ENCODE measurements at places on chromosomes 16 and 17.

GRCh38 chr16:2968368-2968737 lies 795 bp upstream of the PAQR4 start:
- no peak for DNase-seq
- no peaks in the 10 kb centered on the region for H3K36me3 ChIP-seq
- H3K27ac ChIP-seq, result no peak overlapping the region
- H3K4me1 ChIP-seq, result peaks cover 47% of the 10 kb centered on the region

GRCh38 chr17:18323007-18323406 lies 7.9 kb downstream of the SMCR8 start:
- DNase-seq, result no peak
- peaks cover 100% of the 10 kb centered on the region for H3K36me3 ChIP-seq

GRCh38 chr17:82808921-82809905 lies 30.6 kb downstream of the ZNF750 start:
- no peak overlapping the region for H3K27ac ChIP-seq
- no peak overlapping the region for H3K4me3 ChIP-seq
- no peaks in the 10 kb centered on the region for H3K4me1 ChIP-seq
- no peaks in the 10 kb centered on the region for H3K36me3 ChIP-seq

DNA sequence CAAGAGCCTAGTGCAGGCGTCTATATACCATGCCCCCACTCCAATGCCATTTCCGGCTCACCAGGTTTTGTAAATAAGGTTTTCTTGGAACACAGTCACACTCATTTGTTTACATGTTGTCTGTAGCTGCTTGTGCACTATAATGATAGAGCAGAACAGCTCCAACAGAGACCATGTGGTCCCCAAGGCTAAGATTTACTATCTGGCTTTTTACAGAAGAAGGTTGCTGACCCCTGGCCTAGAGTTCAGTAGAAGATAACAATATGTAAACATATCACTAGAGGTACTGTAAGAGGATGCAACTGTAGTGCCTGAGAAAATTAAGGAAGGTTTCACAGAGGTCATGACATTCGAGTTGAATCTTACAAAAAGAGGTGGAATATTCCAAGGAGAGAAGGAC lies 66.3 kb downstream of the CACNG1 start:
- H3K4me3 ChIP-seq, result no peak overlapping the region
- H3K27ac ChIP-seq, result no peak overlapping the region
- no peaks in the 10 kb centered on the region for H3K27me3 ChIP-seq
- no peak for DNase-seq
- H3K4me1 ChIP-seq, result no peaks in the 10 kb centered on the region
- H3K36me3 ChIP-seq, result peaks cover 42% of the 10 kb centered on the region

DNA sequence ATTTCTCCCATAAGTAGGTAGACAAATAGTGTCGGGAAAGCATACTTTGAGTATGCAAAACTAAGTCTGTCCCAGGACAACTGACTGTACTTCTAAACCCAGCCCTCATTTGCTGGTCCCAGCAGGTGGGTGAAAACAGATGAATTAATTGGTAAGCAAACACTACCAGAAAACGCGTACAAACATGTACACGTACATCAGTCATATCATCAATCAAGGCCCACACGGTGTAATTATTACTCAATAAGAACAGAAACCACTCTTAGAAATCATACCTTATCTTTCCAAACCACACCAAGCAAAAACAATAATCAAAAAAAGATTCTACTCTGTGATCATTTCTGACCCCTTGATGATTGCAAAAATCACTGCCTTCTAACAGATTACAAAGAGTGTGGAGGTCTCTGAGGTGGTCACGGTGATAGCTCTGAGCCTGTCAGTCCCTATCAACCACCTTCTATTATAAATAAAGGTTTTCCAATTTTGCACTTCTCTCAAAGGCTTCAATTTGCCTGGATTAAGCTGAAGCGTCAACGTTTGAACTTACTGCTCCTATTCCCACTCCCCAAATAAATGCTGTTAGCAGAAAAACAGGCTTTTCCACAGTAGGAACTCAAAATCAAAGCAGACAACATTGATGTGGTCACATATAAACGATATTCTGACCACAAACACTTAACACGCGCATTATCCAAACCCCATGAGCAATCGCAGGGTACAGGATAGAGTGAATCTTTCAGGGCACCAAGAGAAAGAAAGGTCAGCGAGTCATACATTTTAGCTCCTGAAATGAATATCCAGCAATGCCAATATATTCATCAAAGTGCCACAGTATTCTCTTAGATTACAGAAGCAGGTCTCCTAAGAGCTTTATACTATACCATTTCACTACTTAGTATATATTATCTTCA lies 211.9 kb downstream of the STX8 start:
- no peak overlapping the region for H3K4me3 ChIP-seq
- H3K4me1 ChIP-seq, result no peaks in the 10 kb centered on the region
- no peaks in the 10 kb centered on the region for H3K27me3 ChIP-seq
- H3K36me3 ChIP-seq, result no peaks in the 10 kb centered on the region
- H3K27ac ChIP-seq, result no peak overlapping the region
- no peak for DNase-seq

- DNase-seq, result no peak
- H3K4me1 ChIP-seq, result peaks cover 11% of the 10 kb centered on the region
Observed at GRCh38 chr17:76276461-76277299, 11.5 kb downstream of the UBALD2 start.

GRCh38 chr16:89484923-89485679 lies 5.3 kb downstream of the ANKRD11 start:
- no peak overlapping the region for H3K4me3 ChIP-seq
- no peaks in the 10 kb centered on the region for H3K27me3 ChIP-seq
- H3K4me1 ChIP-seq, result no peaks in the 10 kb centered on the region
- no peak for DNase-seq
- H3K36me3 ChIP-seq, result no peaks in the 10 kb centered on the region

DNA sequence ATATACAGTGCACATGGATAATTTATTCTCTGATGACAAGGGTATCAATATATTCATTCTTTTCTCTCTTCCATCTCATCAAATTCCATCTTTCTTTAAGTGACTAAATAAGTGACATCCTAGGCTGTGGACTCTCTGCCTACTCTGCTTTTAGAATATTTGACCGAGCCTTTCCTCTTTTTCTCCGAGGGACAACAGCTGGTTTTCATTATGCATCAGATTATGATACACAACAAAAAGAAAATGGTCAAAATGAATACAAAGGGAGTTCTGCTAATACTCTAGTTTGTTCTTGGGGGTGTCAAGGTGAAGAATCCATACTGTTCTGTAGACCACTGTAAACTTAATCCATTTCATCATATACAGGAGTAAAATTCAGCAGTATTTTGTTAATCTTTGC lies 942.6 kb downstream of the KCNJ2 start:
- DNase-seq, result no peak
- no peak overlapping the region for H3K27ac ChIP-seq
- H3K4me1 ChIP-seq, result no peaks in the 10 kb centered on the region
- H3K4me3 ChIP-seq, result no peak overlapping the region

- H3K27ac ChIP-seq, result no peak overlapping the region
- DNase-seq, result no peak
- no peaks in the 10 kb centered on the region for H3K36me3 ChIP-seq
Observed at GRCh38 chr17:16243801-16244567, 27.0 kb downstream of the PIGL start.

DNA sequence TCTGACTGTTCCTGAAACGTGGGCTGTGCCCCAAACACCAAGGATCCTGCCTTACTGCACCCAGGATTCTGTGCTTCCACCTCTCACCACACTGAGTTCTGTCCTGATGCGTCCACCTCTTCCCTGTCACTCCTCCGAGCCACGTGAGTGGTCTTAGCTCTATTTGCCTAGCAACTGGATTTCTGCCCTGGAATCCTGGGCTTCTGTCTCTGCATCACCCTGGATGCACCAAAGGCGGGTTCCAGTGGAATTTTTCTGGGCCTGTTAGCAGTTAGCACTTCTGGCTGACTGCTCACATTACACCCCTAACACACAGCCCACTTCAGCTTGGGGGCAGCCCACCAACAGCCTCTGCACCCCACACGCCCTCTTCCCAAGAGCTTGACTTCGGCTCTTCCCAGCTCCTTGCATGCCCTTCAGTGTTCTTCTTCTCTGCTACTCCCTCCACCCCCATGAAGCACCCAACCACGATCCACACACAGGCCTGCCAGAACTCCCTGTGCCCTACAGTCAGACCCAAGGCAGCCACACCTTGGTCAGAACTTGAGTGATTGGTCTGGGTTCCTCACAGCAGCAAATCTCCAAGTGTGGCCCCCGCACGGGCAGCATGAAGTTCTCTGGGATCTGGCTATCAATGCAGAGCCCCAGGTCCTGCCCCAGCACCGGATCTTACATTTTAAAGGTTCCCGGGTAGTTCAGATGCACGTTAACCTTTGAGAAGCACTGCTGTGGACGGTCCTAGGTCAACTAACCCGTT lies 129.8 kb upstream of the RCVRN start:
- no peak for DNase-seq
- no peaks in the 10 kb centered on the region for H3K27me3 ChIP-seq
- no peak overlapping the region for H3K27ac ChIP-seq
- H3K4me3 ChIP-seq, result no peak overlapping the region

GRCh38 chr16:12569061-12569460 lies 234.6 kb downstream of the CPPED1 start:
- DNase-seq, result no peak
- no peaks in the 10 kb centered on the region for H3K4me1 ChIP-seq
- H3K27me3 ChIP-seq, result no peaks in the 10 kb centered on the region
- no peak overlapping the region for H3K4me3 ChIP-seq

- DNase-seq, result no peak
- H3K4me3 ChIP-seq, result no peak overlapping the region
- peaks cover 55% of the 10 kb centered on the region for H3K36me3 ChIP-seq
- no peak overlapping the region for H3K27ac ChIP-seq
- H3K4me1 ChIP-seq, result no peaks in the 10 kb centered on the region
Observed at GRCh38 chr16:58709333-58709732, 24.8 kb upstream of the SLC38A7 start.

DNA sequence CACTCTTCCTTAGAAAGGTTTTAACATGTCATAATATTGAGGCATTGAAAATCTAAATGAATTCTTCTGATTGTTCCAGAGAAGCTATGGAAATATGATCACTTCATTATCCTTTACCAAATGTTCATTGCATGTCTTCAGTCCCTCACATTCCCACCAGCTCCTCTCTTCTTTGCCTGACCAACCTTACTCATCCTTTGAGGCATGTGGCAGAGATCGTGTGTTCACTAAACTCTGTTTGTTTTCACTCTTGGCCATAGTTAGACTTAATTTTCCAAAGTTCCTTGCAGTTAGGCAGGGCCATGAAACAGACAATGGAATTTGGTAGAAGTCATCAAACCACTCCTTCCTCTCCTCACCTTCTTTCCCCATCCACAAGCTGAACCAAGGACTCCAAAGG lies 266.5 kb upstream of the HSBP1 start:
- H3K4me1 ChIP-seq, result no peaks in the 10 kb centered on the region
- DNase-seq, result no peak
- no peak overlapping the region for H3K4me3 ChIP-seq
- H3K27me3 ChIP-seq, result no peaks in the 10 kb centered on the region
- no peaks in the 10 kb centered on the region for H3K36me3 ChIP-seq
- H3K27ac ChIP-seq, result no peak overlapping the region

GRCh38 chr17:2545393-2545792 lies 33.7 kb upstream of the METTL16 start:
- H3K27ac ChIP-seq, result no peak overlapping the region
- H3K4me3 ChIP-seq, result no peak overlapping the region

DNA sequence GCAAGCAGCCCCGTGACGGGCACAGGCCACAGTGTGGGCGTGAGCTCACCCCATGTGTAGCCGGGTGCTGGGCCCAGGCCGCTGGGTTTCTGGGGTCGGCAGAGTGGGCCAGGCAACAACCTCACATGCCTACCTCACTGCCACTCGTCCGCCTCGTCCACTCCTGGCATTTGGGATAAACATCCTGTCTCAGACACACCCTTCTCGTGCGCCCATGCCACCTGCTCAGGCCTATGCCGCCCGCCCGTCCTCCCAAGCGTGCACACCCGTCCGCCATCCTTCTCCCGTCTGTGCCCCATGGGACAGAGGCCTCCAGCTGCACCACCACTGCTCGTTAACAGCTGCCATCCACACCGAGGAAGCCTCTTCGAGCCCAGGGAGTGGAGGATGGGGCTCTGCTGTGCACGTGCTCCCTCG lies 64.3 kb downstream of the KLHDC4 start:
- H3K36me3 ChIP-seq, result no peaks in the 10 kb centered on the region
- no peaks in the 10 kb centered on the region for H3K4me1 ChIP-seq
- H3K27ac ChIP-seq, result no peak overlapping the region
- DNase-seq, result no peak

GRCh38 chr16:19698480-19699465 lies 19.3 kb downstream of the KNOP1 start:
- H3K27ac ChIP-seq, result no peak overlapping the region
- no peaks in the 10 kb centered on the region for H3K27me3 ChIP-seq
- H3K4me1 ChIP-seq, result peaks cover 26% of the 10 kb centered on the region
- peaks cover 34% of the 10 kb centered on the region for H3K36me3 ChIP-seq
- DNase-seq, result no peak

DNA sequence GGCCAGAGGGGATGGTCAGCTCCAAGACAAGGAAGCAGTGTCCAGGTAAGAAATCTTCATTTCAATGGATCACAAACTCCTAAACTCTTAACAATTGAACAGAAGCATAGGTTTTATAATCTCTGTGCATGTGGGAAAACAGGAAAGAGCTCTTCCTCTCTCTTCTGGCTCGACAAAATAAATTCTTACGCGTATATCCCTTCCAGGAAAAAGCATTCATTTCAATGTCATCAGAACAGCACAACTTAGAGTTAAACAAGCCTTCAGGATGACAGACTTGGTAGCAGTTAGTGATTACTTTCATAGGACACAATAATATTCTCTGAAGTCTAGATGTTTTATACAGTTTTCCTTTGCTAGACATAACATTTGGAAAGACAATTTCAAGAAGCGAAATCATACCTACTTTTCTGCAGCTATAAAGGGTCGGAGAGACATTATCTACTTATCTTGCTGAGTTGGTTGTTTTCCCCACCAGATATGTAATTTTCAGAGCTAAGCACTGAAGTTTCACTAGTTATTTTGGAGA lies 19.3 kb upstream of the SLC35G3 start:
- H3K27me3 ChIP-seq, result no peaks in the 10 kb centered on the region
- H3K27ac ChIP-seq, result no peak overlapping the region
- no peak overlapping the region for H3K4me3 ChIP-seq
- H3K36me3 ChIP-seq, result no peaks in the 10 kb centered on the region

- no peaks in the 10 kb centered on the region for H3K4me1 ChIP-seq
- DNase-seq, result no peak
- H3K27ac ChIP-seq, result peak within 1 kb of the TSS; percentile 44
Observed at GRCh38 chr17:27630607-27631410, at the start of gene LGALS9. LGALS9 (plus strand) TSS chr17:27631188; CDS start chr17:27631266, 78 bp downstream.

GRCh38 chr17:5533486-5534315 lies 47.3 kb downstream of the MIS12 start:
- no peak for DNase-seq
- H3K27me3 ChIP-seq, result no peaks in the 10 kb centered on the region
- H3K4me1 ChIP-seq, result no peaks in the 10 kb centered on the region
- H3K27ac ChIP-seq, result no peak overlapping the region
- no peak overlapping the region for H3K4me3 ChIP-seq

GRCh38 chr16:52549011-52549692 lies 2.2 kb upstream of the TOX3 start:
- peaks cover 23% of the 10 kb centered on the region for H3K4me1 ChIP-seq
- DNase-seq, result no peak
- H3K27ac ChIP-seq, result no peak overlapping the region
- H3K4me3 ChIP-seq, result no peak overlapping the region

GRCh38 chr16:29730649-29731048 lies 15.1 kb downstream of the C16orf54 start:
- H3K4me1 ChIP-seq, result no peaks in the 10 kb centered on the region
- no peak overlapping the region for H3K27ac ChIP-seq
- no peaks in the 10 kb centered on the region for H3K36me3 ChIP-seq
- no peaks in the 10 kb centered on the region for H3K27me3 ChIP-seq
- H3K4me3 ChIP-seq, result no peak overlapping the region

GRCh38 chr17:31573047-31573446 lies 181.6 kb downstream of the RAB11FIP4 start:
- H3K27ac ChIP-seq, result peak overlapping the region; percentile 79
- DNase-seq, result no peak
- no peak overlapping the region for H3K4me3 ChIP-seq
- H3K27me3 ChIP-seq, result no peaks in the 10 kb centered on the region
- peaks cover 82% of the 10 kb centered on the region for H3K4me1 ChIP-seq

Data from tibial artery (tissue), 4 donors.